A673 (cell line): ENCODE measurements at places on chromosomes 12 and 14.

- H3K27me3 ChIP-seq, result no peaks in the 10 kb centered on the region
- peak within 1 kb of the TSS; percentile 97 for H3K27ac ChIP-seq
- peaks cover 32% of the 10 kb centered on the region for H3K4me1 ChIP-seq
- H3K36me3 ChIP-seq, result no peaks in the 10 kb centered on the region
These were observed at the start of gene ELK3 for GRCh38 chr12:96193725-96194575. Gene ELK3 (plus strand): TSS chr12:96194375.

GRCh38 chr12:114697741-114698565, 14.0 kb upstream of the TBX3 start:
- no peak overlapping the region for H3K4me3 ChIP-seq
- H3K27ac ChIP-seq, result no peak overlapping the region
- peak; percentile 29 for DNase-seq
- no peaks in the 10 kb centered on the region for H3K4me1 ChIP-seq
- H3K27me3 ChIP-seq, result peaks cover 26% of the 10 kb centered on the region

DNA sequence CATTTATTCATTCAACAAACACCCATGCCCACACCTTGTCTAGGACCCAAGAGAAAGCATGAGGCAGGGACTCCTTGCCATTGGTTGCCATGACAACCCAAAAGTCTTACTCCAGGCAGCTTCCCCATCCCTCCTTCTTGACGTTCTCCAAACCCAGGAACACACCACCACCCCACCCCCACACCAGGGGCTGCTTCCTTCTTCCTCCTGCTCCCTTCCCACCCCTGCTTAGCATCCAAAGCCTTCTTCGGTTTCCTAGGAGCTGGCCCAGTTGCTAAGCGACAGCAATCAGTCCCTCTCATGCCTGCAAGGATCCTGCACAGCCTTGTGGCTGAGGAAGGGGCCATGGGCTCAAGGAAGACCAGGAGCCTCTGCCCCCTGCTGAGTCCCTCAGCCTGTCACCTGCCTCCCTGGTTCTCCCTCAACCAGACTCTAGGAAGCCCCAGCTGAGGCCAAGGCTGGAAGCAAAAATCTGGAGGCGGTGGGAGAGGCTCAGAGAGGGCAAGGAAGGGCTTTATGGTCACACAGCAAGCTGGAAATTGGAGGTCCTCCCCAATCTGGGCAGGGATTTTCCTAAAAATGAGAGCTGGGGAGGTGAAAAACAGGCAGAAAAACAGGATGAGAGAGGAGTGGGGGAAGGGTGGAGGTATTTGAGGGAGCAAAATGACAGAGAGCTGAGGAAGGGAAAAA, 15.4 kb downstream of the RASAL1 start:
- no peaks in the 10 kb centered on the region for H3K27me3 ChIP-seq
- no peak overlapping the region for H3K4me3 ChIP-seq
- DNase-seq, result no peak
- H3K36me3 ChIP-seq, result no peaks in the 10 kb centered on the region

DNA sequence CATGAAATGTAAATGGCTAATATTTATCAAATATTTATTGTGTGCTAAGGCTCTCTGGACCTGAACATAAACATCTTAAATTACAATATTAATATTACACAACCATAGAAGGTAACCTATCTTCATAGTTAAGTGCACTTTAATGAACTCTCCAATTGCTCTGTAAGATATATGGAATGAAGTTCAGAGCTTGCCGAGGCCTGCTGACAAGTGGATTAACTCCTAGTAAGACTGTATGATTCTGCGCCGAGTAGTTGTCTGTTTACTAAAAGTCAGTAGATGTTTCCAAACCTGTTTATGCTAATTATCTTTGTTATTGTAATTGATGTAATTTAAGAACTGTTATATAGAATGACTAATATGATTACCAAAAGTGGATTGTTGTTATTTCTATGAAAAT, 77.2 kb downstream of the PTPRR start:
- H3K4me1 ChIP-seq, result no peaks in the 10 kb centered on the region
- H3K27ac ChIP-seq, result no peak overlapping the region
- H3K4me3 ChIP-seq, result no peak overlapping the region
- no peaks in the 10 kb centered on the region for H3K36me3 ChIP-seq
- DNase-seq, result no peak

DNA sequence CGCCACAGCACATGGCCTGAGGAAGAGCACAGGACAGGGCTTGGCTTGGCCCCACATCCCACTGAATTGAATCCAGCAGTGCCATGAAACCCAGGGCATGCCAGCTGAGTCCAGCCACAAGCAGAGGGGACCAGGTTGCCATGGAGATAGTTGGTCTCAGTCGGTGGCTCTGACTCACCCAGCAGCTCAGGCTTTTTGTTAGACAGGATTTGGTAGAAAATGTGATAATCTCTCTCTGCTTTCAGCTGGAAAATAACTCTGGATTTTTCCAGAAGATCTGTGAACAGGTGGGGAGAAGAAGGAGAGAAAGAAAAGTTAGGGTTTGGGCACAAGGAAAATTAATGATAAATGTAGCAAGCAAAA, 4.8 kb downstream of the MYH7 start:
- no peak overlapping the region for H3K4me3 ChIP-seq
- no peaks in the 10 kb centered on the region for H3K36me3 ChIP-seq
- H3K4me1 ChIP-seq, result no peaks in the 10 kb centered on the region
- H3K27me3 ChIP-seq, result no peaks in the 10 kb centered on the region

DNA sequence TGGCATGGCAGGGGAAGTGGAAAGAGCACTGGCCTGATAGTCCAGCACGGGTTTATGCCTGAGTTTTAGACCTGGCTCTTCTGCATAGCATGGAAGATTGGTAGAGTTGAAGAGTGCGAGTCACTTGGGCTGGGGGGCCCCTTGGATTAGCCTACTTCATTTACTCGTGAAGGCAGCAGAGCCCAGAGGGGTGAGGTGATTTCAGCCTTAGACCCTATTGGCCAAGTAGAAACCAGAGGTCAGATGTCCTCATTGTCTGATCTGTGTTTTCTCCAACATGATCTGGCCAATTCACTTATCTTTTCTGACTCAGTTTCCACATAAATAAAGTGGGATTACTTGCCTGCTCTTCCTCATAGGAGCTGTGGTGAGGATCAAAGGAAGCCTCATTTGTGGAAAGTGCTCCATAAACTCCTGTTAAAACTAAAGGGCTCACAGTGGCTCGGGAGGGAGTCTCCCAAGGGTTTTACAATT, 1.9 kb downstream of the PLEKHG3 start:
- no peaks in the 10 kb centered on the region for H3K36me3 ChIP-seq
- no peak for DNase-seq
- peaks cover 18% of the 10 kb centered on the region for H3K4me1 ChIP-seq

- peaks cover 5% of the 10 kb centered on the region for H3K4me1 ChIP-seq
- peak; percentile 7 for DNase-seq
These were observed 3.1 kb upstream of the CREBL2 start for GRCh38 chr12:12608557-12608957.

DNA sequence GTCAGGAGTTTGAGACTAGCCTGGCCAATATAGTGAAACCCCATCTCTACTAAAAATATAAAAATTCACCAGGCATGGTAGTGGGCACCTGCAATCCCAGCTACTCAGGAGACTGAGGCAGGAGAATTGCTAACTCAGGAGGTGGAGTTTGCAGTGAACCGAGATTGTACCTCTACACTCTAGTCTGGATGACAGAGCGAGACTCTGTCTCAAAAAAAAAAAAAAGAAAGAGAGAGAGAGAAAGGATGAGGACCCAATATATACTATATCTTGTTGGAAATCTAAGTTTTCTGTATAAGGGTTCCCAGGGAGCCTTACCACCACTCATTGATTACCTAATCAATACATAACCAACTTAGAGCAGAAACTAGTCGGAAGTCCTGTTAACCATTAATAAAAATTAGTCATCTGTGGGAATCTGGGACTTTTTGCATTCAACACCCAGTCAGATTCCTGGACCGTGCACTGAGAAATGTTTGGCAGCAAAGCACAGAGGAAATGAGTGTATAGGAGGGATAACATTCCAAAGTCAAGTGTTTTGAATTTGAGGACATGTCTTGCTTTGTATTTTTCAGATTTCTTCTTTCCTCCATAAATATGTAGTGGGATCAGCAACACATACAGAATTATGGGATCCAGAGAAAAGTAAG, 44.8 kb upstream of the NR2C1 start:
- no peaks in the 10 kb centered on the region for H3K27me3 ChIP-seq
- no peak overlapping the region for H3K27ac ChIP-seq
- H3K4me1 ChIP-seq, result no peaks in the 10 kb centered on the region
- DNase-seq, result peak; percentile 11

- no peaks in the 10 kb centered on the region for H3K27me3 ChIP-seq
- H3K36me3 ChIP-seq, result no peaks in the 10 kb centered on the region
- DNase-seq, result no peak
- no peak overlapping the region for H3K4me3 ChIP-seq
These were observed 63.4 kb upstream of the GPATCH2L start for GRCh38 chr14:76088326-76088725.

GRCh38 chr12:11209113-11209512, 22.4 kb upstream of the TAS2R42 start:
- no peak overlapping the region for H3K4me3 ChIP-seq
- H3K36me3 ChIP-seq, result no peaks in the 10 kb centered on the region
- H3K27ac ChIP-seq, result no peak overlapping the region
- H3K4me1 ChIP-seq, result peaks cover 11% of the 10 kb centered on the region
- DNase-seq, result no peak

- no peak overlapping the region for H3K4me3 ChIP-seq
- DNase-seq, result no peak
- H3K4me1 ChIP-seq, result no peaks in the 10 kb centered on the region
- H3K36me3 ChIP-seq, result peaks cover 74% of the 10 kb centered on the region
These were observed 41.4 kb downstream of the KTN1 start for GRCh38 chr14:55621391-55621790.

GRCh38 chr12:26162905-26163304, 32.5 kb upstream of the SSPN start:
- H3K27me3 ChIP-seq, result no peaks in the 10 kb centered on the region
- H3K27ac ChIP-seq, result no peak overlapping the region
- no peaks in the 10 kb centered on the region for H3K36me3 ChIP-seq
- H3K4me1 ChIP-seq, result no peaks in the 10 kb centered on the region

GRCh38 chr12:119266963-119267362, 67.6 kb upstream of the CCDC60 start:
- H3K4me1 ChIP-seq, result no peaks in the 10 kb centered on the region
- H3K27ac ChIP-seq, result no peak overlapping the region

DNA sequence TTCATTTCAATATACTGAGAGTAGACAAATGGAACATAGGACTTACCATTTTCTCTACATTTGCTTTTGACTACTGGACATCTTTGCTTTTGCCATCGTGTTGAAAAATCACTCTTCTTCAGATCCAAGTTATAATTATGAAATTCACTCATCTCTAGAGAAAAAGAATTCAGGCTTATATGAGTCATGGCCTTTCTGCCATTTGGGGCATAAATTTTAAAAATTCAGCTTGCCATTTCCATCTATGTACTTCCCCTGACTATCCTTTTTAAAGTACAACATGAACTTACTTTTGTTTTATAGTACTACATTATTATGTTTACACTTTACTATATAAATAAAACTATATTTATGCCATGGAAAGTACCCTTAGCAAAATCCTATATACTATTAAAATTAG, 3.0 kb downstream of the KLRK1 start:
- DNase-seq, result no peak
- no peaks in the 10 kb centered on the region for H3K27me3 ChIP-seq
- H3K27ac ChIP-seq, result no peak overlapping the region

- H3K4me1 ChIP-seq, result no peaks in the 10 kb centered on the region
- no peaks in the 10 kb centered on the region for H3K36me3 ChIP-seq
- H3K27ac ChIP-seq, result no peak overlapping the region
- H3K27me3 ChIP-seq, result no peaks in the 10 kb centered on the region
These were observed 35.1 kb downstream of the WASHC3 start for GRCh38 chr12:102026728-102027127.

- no peak overlapping the region for H3K27ac ChIP-seq
- H3K27me3 ChIP-seq, result no peaks in the 10 kb centered on the region
- no peak for DNase-seq
- H3K4me3 ChIP-seq, result no peak overlapping the region
These were observed 18.9 kb downstream of the ARL6IP4 start for GRCh38 chr12:122999196-122999946.

- H3K36me3 ChIP-seq, result no peaks in the 10 kb centered on the region
- no peaks in the 10 kb centered on the region for H3K27me3 ChIP-seq
- H3K27ac ChIP-seq, result no peak overlapping the region
- no peaks in the 10 kb centered on the region for H3K4me1 ChIP-seq
These were observed 271.4 kb downstream of the RASSF9 start for GRCh38 chr12:85564786-85565185.

DNA sequence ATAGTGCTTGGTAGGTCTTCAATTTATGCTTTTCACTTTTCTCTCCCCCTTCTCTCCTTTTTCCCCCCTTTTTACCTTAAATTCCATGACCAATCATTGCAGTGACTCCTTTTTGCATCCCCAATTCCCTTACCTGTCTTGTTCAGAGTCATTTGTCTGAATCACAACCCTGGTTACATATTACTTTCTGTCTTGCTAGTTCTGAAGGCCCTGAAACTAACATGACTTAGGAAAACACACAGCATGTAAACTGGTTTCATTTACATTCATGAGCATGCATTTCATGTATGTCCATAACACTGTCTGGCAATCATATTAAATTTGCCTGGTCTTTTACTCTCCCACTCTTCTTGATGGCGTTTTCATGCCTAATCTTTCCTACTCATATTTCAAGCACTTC, 20.3 kb upstream of the FOXG1 start:
- no peaks in the 10 kb centered on the region for H3K27me3 ChIP-seq
- no peaks in the 10 kb centered on the region for H3K4me1 ChIP-seq
- H3K27ac ChIP-seq, result no peak overlapping the region
- no peak for DNase-seq
- no peaks in the 10 kb centered on the region for H3K36me3 ChIP-seq

GRCh38 chr14:77181603-77182437, at the start of gene TMEM63C:
Gene TMEM63C (plus strand): TSS chr14:77181798. CDS start chr14:77218814, 37,016 bp downstream.
- H3K4me1 ChIP-seq, result peaks cover 7% of the 10 kb centered on the region
- H3K36me3 ChIP-seq, result no peaks in the 10 kb centered on the region
- peak within 1 kb of the TSS; percentile 49 for H3K4me3 ChIP-seq
- no peaks in the 10 kb centered on the region for H3K27me3 ChIP-seq

DNA sequence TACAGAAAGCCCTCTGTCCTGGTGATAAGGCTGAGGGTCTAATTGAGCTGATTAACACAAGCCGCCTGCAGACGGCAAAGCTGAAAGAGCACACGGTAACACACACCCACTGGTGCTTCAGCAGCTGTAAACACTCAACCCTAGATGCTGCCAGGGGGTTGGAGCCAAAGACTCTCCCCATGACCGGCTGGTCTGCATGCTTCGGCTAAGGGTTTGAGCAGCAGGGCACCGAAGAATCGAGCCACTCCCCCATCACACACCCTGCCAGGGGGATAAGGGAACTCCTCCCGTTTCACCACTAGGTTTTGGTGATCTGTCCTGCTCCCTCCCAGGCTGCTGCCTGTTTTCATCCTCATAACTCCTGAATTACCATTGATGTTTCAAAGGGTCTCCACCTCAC, 141.0 kb upstream of the OVCH1 start:
- no peaks in the 10 kb centered on the region for H3K4me1 ChIP-seq
- no peaks in the 10 kb centered on the region for H3K27me3 ChIP-seq
- H3K4me3 ChIP-seq, result no peak overlapping the region

DNA sequence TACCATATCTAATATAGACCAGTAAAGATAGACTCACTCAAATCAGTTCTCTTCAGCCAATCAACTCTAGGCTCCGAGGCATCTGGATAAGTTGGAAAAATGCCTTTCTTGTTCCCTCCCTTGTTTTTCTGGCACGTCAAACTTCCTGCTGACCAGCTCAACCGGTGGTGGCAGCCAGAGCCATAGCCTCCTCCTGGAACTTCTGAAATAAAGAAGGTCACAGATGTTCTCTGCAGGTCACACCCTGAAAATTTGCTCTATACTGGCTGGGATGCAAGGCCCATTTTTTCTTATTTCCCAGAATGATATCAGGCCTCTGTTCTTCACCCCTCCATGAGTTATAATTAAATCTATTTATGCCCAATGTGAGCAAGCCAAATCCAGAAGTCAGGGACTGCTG, 81.9 kb downstream of the BMP4 start:
- no peak for DNase-seq
- no peaks in the 10 kb centered on the region for H3K4me1 ChIP-seq
- no peak overlapping the region for H3K27ac ChIP-seq
- H3K27me3 ChIP-seq, result no peaks in the 10 kb centered on the region

- H3K27me3 ChIP-seq, result no peaks in the 10 kb centered on the region
- H3K4me3 ChIP-seq, result no peak overlapping the region
These were observed 314.8 kb upstream of the SFSWAP start for GRCh38 chr12:131395971-131396573.
